ENCODE measurements at places on chromosomes 4 and X. TPM values are rescaled to one million over a fixed set of nuclear protein-coding genes. Genes with fewer than 3 reads are reported as not detected.

Gene HSFX2
- not detected for polyA plus RNA-seq

Gene SPON2
- 9.6 TPM for polyA plus RNA-seq

Gene AMBN
- polyA plus RNA-seq, result not detected

Gene FABP2
- not detected for polyA plus RNA-seq

Gene PF4V1
- not detected for polyA plus RNA-seq

Gene COL25A1
- polyA plus RNA-seq, result not detected

Gene SPANXA1
- polyA plus RNA-seq, result not detected

Gene SERTM2
- polyA plus RNA-seq, result not detected

Gene CT83
- polyA plus RNA-seq, result not detected

Gene GAGE10
- polyA plus RNA-seq, result not detected

Gene TLR1
- polyA plus RNA-seq, result 17.9 TPM

Gene EDA
- not detected for polyA plus RNA-seq

Gene HDX
- polyA plus RNA-seq, result 5.3 TPM

Gene CPE
- polyA plus RNA-seq, result not detected

Gene USP9X
- polyA plus RNA-seq, result 22.9 TPM

Gene PDS5A
- polyA plus RNA-seq, result 54.4 TPM

Gene MSANTD1
- 0.55 TPM for polyA plus RNA-seq

Gene RIPPLY1
- polyA plus RNA-seq, result not detected

Gene NOX1
- 0.08 TPM for polyA plus RNA-seq

Gene STBD1
- 0.15 TPM for polyA plus RNA-seq

Gene DDX53
- polyA plus RNA-seq, result not detected

Gene DCAF8L2
- not detected for polyA plus RNA-seq

Gene CC2D2A
- polyA plus RNA-seq, result 0.27 TPM

Gene GSX2
- polyA plus RNA-seq, result not detected

Gene FGF2
- 0.32 TPM for polyA plus RNA-seq

Gene PAGE1
- not detected for polyA plus RNA-seq

Gene ANOS1
- 0.20 TPM for polyA plus RNA-seq

Gene PCDH19
- not detected for polyA plus RNA-seq
